SJSA1 (cell line): ENCODE measurements at places on chromosomes 16 and 17. TPM values are rescaled to one million over a fixed set of nuclear protein-coding genes. Genes with fewer than 3 reads are reported as not detected.

DNA sequence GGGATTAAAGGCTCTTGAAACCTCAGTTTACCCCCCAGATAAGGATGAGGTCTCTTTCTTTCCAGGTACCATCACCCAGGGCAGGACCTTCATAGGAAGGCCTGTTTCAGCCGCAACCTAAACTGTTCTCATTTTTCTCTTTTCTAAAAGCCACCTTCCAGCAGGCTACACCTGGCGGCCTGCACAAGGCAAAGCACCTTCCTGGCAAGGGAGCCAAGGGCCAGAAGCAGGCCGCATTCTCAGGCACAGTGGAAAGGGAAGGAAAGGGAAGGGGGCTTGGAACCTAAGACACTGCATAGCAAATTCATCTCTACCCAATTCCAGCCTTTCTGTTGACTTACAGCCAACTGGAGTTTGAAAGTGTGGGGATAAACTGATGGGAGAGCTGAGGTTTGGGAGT, 8.9 kb upstream of the NDEL1 start:
- H3K36me3 ChIP-seq: no peaks in the 10 kb centered on the region
- no peak overlapping the region for H3K4me3 ChIP-seq
- H3K27ac ChIP-seq: no peak overlapping the region

- H3K4me1 ChIP-seq: no peaks in the 10 kb centered on the region
- H3K27ac ChIP-seq: no peak overlapping the region
- DNase-seq: no peak
- no peaks in the 10 kb centered on the region for H3K36me3 ChIP-seq
These were observed 1280.3 kb downstream of the CDH8 start for GRCh38 chr16:60755907-60756306.

The TRPV2 gene
- total RNA-seq: 0.47 TPM in 1 of 2 replicates, not detected in the other

The ZPBP2 gene
- total RNA-seq: not detected in 2 replicates

The SDK2 gene
- 0.05 TPM in 1 of 2 replicates, not detected in the other for total RNA-seq

The DPEP2 gene
- 0.18 TPM in 1 of 2 replicates, not detected in the other for total RNA-seq

The MYCBPAP gene
- not detected in 2 replicates for total RNA-seq
